Activated CD4-positive, alpha-beta memory T cell treated with anti-CD3 and anti-CD28 coated beads, Interleukin-2, amount 10 ng/mL, durations not matched to agents 7 days and 5 days (primary cell): ENCODE measurements at places on chromosomes 2 and 18. TPM values are rescaled to one million over a fixed set of nuclear protein-coding genes. Genes with fewer than 3 reads are reported as not detected.

GRCh38 chr2:186445506-186445905 is 40.6 kb upstream of the ZC3H15 start:
- H3K4me3 ChIP-seq = no peak overlapping the region
- no peak for DNase-seq
- no peak overlapping the region for H3K27ac ChIP-seq
- H3K27me3 ChIP-seq = no peaks in the 10 kb centered on the region

DNA sequence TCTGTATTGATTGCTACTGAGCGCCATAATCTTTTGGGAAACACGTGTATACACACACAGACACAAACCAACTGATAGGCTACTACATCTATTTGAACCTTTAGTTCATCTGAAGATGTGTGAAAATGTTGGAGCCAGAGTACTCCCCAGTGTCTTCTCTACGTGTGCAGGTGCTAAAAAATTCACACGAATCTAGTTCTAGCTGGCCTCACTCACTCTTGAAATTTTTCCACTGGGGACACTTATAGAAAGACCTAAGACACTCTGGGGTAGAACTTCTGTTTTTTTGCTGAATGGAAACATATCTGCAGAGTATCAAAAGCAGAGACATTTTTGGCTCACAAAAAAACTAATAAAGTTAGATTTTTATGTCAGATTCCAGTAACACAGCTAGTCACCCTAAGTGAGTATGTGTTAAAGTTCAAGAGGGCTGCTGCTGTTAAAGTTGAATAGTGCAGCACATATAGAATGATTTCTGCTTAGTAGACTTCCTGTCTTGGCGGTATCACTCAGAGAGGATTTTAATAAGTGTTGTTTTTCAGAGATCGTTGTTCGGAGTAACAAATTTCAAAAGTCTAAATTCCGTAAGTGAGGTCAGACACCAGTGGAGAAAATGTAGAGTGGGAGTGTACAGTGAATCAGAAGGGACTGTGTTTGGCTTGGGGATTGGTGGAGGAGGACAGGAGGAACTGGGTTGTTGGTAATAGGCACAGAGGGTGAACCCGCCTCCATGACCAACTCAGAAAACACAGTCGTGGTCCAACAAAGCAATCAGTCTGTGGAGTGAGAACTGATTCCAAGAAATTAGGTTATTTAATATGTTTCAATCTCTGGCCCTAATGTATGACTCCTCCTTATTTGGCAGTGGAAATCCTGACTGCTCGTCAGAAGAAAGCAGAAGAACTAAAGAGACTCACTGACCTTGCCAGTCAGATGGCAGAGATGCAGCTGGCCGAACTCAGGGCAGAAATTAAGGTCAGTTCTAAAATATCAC is 43.1 kb downstream of the KCTD18 start:
- peaks cover 52% of the 10 kb centered on the region for H3K4me1 ChIP-seq
- peak; percentile 50 for DNase-seq
- peak overlapping the region; percentile 92 for H3K27ac ChIP-seq
- no peaks in the 10 kb centered on the region for H3K27me3 ChIP-seq
- peak overlapping the region; percentile 64 for H3K4me3 ChIP-seq
- H3K36me3 ChIP-seq = peaks cover 72% of the 10 kb centered on the region

DNA sequence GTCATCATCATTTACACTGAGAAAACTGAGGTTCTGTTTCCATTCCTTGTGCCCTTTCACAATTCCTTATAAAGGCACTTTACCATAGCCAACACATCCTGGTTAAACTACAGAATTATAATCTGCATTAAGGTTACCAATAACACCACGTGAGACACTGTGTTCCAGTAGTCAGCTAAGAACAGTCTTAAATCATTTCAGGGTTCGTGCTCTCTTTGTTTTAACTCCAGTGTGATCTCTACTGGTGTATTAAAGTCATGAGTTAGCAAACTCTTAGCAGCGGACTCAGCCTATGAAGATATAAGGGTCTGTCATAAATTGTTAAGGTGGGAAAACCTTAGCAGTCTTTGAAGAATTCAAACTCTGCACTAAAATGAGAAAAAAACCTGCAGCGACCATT is 53.0 kb downstream of the TCF4 start:
- H3K4me3 ChIP-seq = no peak overlapping the region
- H3K36me3 ChIP-seq = no peaks in the 10 kb centered on the region
- no peak for DNase-seq
- H3K27ac ChIP-seq = no peak overlapping the region
- H3K27me3 ChIP-seq = no peaks in the 10 kb centered on the region

GRCh38 chr18:43572163-43572562 is 294.9 kb upstream of the SYT4 start:
- H3K27ac ChIP-seq = no peak overlapping the region
- no peaks in the 10 kb centered on the region for H3K4me1 ChIP-seq
- no peak for DNase-seq
- no peaks in the 10 kb centered on the region for H3K36me3 ChIP-seq
- no peak overlapping the region for H3K4me3 ChIP-seq

- H3K4me3 ChIP-seq = no peak overlapping the region
- H3K36me3 ChIP-seq = no peaks in the 10 kb centered on the region
- H3K27me3 ChIP-seq = peaks cover 13% of the 10 kb centered on the region
- DNase-seq = no peak
These were observed 286.8 kb downstream of the TRIB2 start for GRCh38 chr2:13003500-13003899.

DNA sequence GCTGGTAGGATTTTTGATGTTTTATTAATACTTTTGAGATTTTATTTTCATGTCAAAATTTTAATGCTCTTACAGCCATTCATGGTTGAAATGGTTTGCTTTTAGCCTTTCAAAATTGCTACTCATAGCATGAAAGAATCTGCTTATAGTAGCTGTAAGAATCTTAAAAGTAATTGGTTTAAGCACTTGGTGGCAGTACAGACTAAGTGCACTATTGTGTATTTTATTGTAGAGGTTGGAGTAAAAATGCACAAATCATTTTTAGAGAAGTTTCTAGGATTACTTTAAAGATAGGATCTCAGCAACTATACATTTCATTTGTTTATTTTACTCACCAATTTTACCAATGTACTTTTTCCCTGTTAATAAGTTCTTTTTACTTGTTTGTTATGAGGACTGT is 205.8 kb downstream of the SPAG16 start:
- no peak overlapping the region for H3K27ac ChIP-seq
- no peaks in the 10 kb centered on the region for H3K36me3 ChIP-seq
- no peaks in the 10 kb centered on the region for H3K4me1 ChIP-seq
- DNase-seq = no peak

GRCh38 chr2:55073000-55073983 is 23.0 kb upstream of the RTN4 start:
- no peak overlapping the region for H3K27ac ChIP-seq
- DNase-seq = no peak
- peaks cover 3% of the 10 kb centered on the region for H3K27me3 ChIP-seq
- no peak overlapping the region for H3K4me3 ChIP-seq
- no peaks in the 10 kb centered on the region for H3K4me1 ChIP-seq
- H3K36me3 ChIP-seq = no peaks in the 10 kb centered on the region

DNA sequence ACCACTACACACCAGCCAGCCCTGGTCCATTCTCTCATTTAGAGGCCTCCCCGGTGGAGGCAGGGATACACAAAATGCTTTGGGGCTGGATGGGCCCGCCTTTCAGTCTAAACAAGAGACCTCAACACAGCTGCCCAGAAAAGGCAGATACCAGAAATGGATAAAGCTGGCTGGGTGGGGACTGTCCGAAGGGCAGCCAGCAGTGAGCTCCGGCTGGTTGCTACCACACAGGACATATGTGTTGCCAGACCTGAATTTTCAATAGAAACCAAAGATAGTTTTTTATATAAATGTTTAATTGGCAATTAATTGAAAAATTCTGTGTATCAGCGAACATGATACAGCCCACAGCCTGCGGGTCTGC is 1.4 kb downstream of the GPBAR1 start:
- no peak for DNase-seq
- peaks cover 19% of the 10 kb centered on the region for H3K36me3 ChIP-seq
- no peak overlapping the region for H3K4me3 ChIP-seq

GRCh38 chr2:177972782-177973181 is 99.8 kb downstream of the PDE11A start:
- H3K36me3 ChIP-seq = no peaks in the 10 kb centered on the region
- no peak overlapping the region for H3K27ac ChIP-seq
- no peaks in the 10 kb centered on the region for H3K4me1 ChIP-seq

DNA sequence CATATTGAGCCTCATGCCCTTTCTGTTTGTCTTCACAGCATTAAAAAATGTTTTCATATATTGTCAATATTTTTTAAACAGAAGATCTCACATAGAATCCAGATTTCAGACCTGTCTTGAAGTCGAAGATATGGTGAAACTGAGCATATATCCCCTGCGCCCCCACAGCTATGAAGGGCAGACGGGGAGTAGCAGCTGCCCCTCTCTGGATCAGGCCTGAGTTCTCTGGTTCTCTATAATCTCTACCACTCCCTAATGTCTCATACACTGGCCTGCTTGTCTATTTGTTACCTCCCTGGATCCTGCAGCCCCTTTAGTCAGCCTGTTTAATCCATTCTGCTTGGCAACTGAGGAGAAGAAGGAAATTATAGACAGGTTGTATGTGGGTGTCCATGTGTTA is 122.4 kb downstream of the LNPK start:
- H3K4me3 ChIP-seq = no peak overlapping the region
- no peak for DNase-seq
- no peaks in the 10 kb centered on the region for H3K36me3 ChIP-seq
- H3K27ac ChIP-seq = no peak overlapping the region
- H3K27me3 ChIP-seq = peaks cover 2% of the 10 kb centered on the region

DNA sequence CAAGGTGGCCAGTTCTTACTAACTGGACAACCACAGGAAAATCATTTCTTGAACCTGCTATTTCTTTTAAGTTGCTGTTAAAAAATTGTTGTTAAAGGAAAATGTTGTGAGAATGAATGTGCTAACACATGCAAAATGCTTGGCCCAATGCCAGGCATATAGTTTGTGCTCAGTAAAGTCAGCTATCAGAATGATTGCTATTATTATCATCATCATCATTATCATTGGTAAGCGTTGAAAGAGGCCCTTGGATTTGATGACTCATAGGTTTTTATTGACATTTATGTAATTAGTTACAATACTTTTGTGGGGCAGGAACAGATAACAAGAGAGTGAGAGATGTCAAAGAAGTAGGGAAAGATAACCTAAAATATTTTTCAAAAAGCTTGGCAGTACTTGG is 394.2 kb upstream of the ZEB2 start:
- H3K36me3 ChIP-seq = no peaks in the 10 kb centered on the region
- DNase-seq = no peak
- no peaks in the 10 kb centered on the region for H3K4me1 ChIP-seq
- no peaks in the 10 kb centered on the region for H3K27me3 ChIP-seq

DNA sequence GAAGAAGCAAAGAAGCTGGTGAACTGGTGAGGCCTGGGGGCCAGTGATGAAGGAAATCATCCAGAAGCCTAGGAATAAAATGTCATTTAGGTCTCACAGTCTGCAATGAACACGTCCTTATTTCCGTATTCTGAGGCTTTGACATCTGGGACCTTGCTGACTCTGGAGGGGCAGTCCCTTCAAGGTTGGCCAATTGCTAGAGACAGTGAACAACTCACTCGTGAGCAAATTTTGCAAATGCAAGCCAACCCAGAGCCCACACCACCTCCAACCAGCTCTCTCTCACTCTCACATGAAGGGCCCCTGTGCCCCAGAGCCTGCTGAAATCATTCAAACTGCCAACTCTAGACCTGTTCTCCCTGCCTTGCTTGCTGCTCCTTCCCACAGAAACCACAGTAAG is 279.1 kb upstream of the LYPD1 start:
- no peaks in the 10 kb centered on the region for H3K27me3 ChIP-seq
- DNase-seq = no peak
- H3K4me1 ChIP-seq = no peaks in the 10 kb centered on the region
- H3K4me3 ChIP-seq = no peak overlapping the region
- H3K27ac ChIP-seq = no peak overlapping the region
- no peaks in the 10 kb centered on the region for H3K36me3 ChIP-seq

DNA sequence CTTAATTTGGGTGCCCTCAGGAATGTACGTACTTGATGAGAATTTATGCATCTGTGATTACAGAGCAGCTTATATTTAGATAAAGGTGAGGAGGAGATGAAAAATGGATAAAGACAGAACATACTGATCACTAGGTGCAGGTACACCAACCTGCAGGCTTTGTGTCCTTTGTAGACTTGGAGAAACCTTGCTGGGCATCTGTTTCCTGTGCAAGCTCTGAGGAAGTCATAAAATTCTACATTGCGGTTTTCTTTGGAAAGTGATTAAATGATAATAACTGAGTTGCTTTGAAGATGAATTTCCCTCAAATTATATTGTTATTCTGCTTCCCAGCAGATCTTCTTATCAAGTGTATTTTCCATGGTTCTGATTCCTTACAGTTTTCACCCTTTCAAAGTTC is 7.7 kb downstream of the RAB27B start:
- H3K27ac ChIP-seq = no peak overlapping the region
- H3K36me3 ChIP-seq = peaks cover 10% of the 10 kb centered on the region
- peaks cover 2% of the 10 kb centered on the region for H3K27me3 ChIP-seq
- no peak overlapping the region for H3K4me3 ChIP-seq
- H3K4me1 ChIP-seq = peaks cover 17% of the 10 kb centered on the region

DNA sequence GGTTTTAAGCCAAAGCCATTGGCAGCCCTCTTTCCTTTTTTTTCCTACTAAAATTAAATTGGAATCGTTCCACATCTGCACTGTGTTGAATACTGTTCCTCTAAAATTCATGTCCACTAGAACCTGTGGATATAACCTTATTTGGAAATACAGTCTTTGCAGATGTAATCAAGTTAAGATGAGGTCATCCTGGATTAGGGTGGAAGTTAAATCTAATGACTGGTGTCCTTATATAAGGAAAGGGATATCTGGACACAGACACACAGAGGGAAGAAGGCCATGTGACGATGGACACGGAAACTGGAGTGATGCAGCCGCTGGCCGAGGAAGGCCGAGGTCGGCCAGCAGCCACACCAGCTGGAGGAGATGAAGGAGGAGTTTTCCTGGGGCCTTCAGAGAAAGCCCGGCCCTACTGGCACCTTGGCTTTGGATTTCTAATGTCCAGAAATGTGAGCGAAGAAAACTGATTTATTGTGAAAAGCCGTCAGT is 49.4 kb downstream of the LONRF2 start:
- no peaks in the 10 kb centered on the region for H3K36me3 ChIP-seq
- peaks cover 2% of the 10 kb centered on the region for H3K27me3 ChIP-seq
- peaks cover 4% of the 10 kb centered on the region for H3K4me1 ChIP-seq
- H3K4me3 ChIP-seq = no peak overlapping the region
- no peak for DNase-seq
- H3K27ac ChIP-seq = no peak overlapping the region

The TLX2 gene
- 2.6 TPM for total RNA-seq

The SGPP2 gene
- 2.7 TPM for total RNA-seq

The NCOA1 gene
- total RNA-seq = 16.6 TPM

The LYPD6 gene
- total RNA-seq = not detected

The GPR35 gene
- 5.2 TPM for total RNA-seq

The COLEC11 gene
- total RNA-seq = not detected

The CDKL4 gene
- total RNA-seq = not detected

The SPR gene
- 0.63 TPM for total RNA-seq

The ASB18 gene
- total RNA-seq = not detected

The PAX8 gene
- total RNA-seq = 1.7 TPM

The MDH1B gene
- total RNA-seq = 0.08 TPM
